ENCODE measurements at places on chromosomes 5 and 9. TPM values are rescaled to one million over a fixed set of nuclear protein-coding genes. Genes with fewer than 3 reads are reported as not detected.

Gene COL27A1
- total RNA-seq: 5.8 TPM

Gene PCDHA6
- not detected for total RNA-seq

Gene NFX1
- 11.0 TPM for total RNA-seq

Gene CATSPER3
- not detected for total RNA-seq

Gene FCN1
- not detected for total RNA-seq

Gene ADRA1B
- 5.2 TPM for total RNA-seq
